Breast epithelium (tissue), 4 donors: ENCODE measurements at places on chromosomes 5 and 9.

DNA sequence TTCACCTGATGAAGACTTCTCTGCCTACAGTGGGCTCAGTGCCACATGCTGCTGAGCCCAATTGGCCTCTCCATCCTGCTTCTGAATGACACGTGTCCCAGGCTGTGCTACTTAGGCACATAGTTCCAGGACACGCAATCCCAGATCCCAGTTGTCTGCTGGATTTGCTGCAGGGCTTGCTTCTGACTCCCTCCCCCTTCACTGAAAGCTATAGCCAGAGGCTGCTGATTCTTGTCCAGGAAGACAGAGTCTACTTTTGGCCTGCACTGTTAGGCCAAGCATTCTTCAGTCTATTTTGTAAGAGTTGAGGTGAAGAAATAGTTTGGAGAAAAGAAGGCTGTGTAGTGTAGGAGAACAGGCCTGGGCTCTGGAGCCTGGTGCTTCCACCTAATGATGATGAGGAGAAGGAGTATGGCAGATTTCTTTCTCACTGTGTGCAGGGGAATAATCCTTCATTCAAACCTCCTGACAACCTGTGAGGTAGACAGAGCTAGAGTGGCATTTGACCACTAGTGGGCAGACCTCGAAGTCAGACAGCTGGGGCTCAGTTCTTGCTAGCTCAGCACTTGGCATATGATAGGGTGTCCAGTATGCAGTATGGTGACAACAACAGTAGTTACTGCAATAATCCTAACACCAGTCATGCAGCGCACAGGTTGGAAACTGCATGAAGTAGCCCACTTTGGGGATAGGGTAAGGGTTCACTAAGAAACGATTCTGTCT is 19.5 kb upstream of the ASPN start:
- H3K36me3 ChIP-seq: no peaks in the 10 kb centered on the region
- no peak for DNase-seq
- no peak overlapping the region for H3K4me3 ChIP-seq
- no peaks in the 10 kb centered on the region for H3K27me3 ChIP-seq

GRCh38 chr5:55101556-55102276 is 730 bp upstream of the GZMA start:
- H3K4me1 ChIP-seq: no peaks in the 10 kb centered on the region
- no peak for DNase-seq
- H3K36me3 ChIP-seq: no peaks in the 10 kb centered on the region
- H3K27me3 ChIP-seq: no peaks in the 10 kb centered on the region

- no peaks in the 10 kb centered on the region for H3K36me3 ChIP-seq
- no peak for DNase-seq
- no peaks in the 10 kb centered on the region for H3K27me3 ChIP-seq
- no peak overlapping the region for H3K4me3 ChIP-seq
- H3K4me1 ChIP-seq: no peaks in the 10 kb centered on the region
Observed at GRCh38 chr5:31614151-31615020, 24.5 kb upstream of the PDZD2 start.

DNA sequence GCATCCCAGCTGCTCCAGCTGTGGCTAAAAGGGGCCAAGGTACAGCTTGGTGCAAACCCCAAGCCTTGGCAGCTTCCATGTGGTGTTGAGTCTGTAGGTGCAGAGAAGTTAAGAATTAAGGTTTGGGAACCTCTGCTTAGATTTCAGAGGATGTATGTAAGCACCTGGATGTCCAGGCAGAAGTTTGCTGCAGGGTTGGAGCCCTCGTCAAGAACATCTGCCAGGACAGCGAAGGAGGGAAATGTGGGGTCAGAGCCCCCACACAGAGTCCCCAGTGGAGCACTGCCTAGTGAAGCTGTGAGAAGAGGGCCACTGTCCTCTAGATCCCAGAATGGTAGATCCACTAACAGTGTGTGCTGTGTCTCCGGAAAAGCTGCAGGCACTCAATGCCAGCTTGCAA is 236.2 kb upstream of the ADRA1B start:
- H3K27me3 ChIP-seq: no peaks in the 10 kb centered on the region
- H3K27ac ChIP-seq: no peak overlapping the region
- no peaks in the 10 kb centered on the region for H3K36me3 ChIP-seq
- H3K4me3 ChIP-seq: no peak overlapping the region

DNA sequence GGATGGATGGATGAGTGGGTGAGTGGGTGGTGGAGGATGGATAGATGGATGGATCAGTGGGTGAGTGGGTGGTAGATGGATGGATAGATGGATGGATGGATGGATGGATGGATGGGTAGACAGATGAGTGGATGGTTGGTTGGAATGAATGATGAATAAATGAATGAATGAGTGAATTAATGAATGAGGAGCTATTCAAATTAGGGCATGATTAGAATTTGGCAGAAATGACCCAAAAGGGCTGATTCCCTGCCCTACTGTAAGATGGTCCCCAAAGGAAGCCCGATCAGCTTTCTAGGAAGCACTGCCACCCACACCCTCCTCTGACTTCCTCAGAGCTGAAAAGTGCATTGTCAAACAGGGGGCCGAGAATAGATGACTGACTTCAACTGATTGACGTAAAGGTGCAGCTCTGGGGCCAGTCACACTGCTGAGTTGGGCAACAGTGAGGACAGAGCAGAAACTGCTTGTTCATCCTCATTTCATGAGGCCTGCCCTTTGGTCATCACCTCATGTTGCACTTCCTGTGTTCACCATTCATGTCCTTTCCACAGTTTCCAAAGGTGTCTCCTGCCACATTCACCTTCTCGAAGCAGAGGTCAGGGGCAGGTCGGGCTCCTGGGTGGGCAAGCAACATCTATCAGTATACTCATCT is 34.3 kb downstream of the NIPAL4 start:
- no peaks in the 10 kb centered on the region for H3K36me3 ChIP-seq
- no peak for DNase-seq
- H3K4me3 ChIP-seq: no peak overlapping the region
- no peak overlapping the region for H3K27ac ChIP-seq
- H3K4me1 ChIP-seq: no peaks in the 10 kb centered on the region
- H3K27me3 ChIP-seq: no peaks in the 10 kb centered on the region
